Skin of body (tissue), 3 donors: ENCODE measurements at places on chromosomes 5 and 9. TPM values are rescaled to one million over a fixed set of nuclear protein-coding genes. Genes with fewer than 3 reads are reported as not detected.

DNA sequence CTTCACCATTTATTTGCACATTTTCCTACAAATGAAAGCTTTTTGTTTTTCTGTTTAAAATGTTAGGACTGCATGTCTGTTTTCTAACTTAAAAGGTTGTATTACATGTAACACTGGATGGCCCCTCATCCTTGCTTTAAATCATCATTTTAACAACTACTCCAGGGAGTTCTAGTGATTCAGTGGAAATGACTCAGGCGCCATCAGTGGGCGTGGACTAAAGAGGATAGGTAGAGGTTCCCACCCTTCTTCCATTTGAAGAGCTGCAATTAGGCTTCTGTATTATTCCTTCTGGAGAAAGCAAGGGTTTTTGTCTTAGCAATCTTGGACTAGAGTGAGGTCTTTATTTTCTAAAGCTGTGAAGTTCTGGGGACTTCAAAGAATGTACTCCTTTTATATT lies 213.7 kb downstream of the TMEM38B start:
- DNase-seq, result no peak

- no peak for DNase-seq
Observed at GRCh38 chr5:2013301-2014057, 130.8 kb upstream of the IRX4 start.

CSF1R gene
- total RNA-seq, result 21.2 TPM

DNA sequence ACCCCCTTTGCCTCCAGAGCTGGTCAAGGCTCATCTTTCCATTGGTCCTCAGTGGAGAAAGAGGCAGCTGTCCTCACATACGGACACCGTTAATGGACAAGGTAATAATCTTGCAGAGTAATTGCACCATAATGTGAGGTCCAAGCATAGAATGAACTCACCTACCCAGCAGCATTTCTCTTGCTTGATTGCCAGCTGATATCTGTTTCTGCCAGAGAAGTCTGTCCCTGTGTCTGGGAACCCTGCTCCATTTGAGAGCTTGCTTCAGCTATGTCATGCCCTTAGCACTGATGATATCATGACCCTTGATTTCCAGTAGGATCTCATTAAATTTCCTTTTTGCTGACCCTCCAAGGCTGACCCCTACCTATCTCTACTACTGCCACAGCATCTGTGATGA lies 154.6 kb downstream of the PIK3R1 start:
- no peak for DNase-seq

ABLIM3 gene
- total RNA-seq, result 7.9 TPM

GRCh38 chr9:489198-490197 lies 274.8 kb downstream of the DOCK8 start:
- no peak for DNase-seq

NR2F1 gene
- total RNA-seq, result 4.8 TPM

CDC42SE2 gene
- total RNA-seq, result 29.9 TPM

OGN gene
- 281 TPM for total RNA-seq

DNA sequence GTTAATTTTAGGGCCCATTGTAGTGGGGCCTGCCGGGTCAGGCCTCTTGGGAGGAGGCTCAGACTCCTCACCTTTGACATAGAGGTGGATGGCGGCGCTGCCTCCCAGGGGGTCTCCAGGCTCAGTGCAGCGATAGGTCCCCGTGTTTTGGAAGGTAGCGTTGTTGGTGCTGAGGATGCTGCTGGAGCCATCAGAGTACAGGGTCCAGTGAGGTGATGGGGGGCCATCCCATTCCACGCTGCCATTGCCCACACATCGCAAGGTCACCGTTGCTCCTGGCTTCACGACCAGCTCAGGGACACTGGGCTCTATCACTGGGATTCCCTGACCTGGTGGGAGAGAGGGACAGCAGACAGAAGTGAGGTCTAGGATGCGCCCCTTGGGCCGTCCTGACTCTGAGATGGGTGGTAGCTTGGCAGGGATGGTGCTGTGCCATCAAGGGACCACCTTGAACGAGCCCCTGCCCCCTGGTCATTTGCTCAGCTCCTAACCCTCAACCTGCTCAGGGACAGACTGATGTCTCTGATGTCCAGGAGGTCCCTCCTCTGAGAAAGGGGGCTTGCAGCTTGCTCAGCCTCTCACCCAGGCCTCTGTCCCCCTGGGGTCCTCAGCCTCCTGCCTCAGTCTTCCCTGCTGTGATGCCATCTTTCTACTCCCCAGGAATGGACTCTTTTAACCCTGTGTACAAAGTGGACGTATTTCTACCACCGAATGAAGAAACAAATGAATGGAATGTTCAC lies 5.5 kb downstream of the CSF1R start:
- DNase-seq, result no peak

PCDHGB4 gene
- 6.1 TPM for total RNA-seq

GRCh38 chr5:154084062-154084639 lies 45.4 kb downstream of the MFAP3 start:
- no peak for DNase-seq

ORM1 gene
- total RNA-seq, result 4.8 TPM

DNA sequence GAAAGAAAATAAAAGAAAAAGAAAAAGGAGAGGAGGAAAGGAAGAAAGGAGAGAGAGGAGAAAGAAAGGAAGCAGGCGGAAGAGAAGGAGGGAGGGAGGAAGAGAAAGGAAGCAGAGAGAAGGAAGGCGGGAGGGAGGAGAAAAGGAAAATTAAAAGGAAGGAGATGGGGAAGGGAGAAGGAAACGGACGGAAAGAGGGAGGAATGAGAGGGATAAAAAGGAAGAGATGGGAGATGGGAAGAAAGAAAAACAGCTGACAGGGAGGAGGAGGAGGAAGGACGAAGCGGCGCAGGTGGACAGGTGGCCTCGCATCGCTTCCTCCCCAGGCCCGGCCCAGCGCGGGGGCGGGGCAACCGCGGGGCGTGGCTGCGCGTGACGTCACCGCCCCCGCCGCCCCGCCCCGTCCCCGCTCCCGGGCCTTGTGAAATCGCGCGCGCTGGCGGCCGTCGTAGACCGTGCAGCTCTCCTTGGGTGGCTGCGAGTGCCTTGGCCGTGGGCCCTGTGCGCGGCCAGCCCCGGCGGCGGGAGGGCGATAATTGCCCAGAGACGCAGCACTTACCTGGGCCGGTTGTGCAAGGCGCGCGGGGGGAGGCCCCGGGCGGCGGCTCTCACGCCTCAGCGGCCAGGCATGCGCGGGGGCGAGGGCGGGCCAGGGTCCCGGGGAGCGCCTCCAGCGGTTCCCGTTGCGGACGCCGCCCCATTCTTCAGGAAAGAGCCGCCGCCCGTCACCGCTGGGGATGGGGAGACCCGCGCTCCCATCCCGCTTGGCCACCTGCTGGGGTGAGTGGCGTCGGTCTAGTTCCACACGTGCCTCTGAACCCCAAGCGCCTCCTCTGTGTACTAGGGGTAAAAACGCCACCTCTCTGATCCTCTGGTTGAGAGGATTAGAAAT lies 49.6 kb upstream of the FOXE1 start:
- DNase-seq, result no peak

PKD2L2 gene
- 0.10 TPM for total RNA-seq

DNA sequence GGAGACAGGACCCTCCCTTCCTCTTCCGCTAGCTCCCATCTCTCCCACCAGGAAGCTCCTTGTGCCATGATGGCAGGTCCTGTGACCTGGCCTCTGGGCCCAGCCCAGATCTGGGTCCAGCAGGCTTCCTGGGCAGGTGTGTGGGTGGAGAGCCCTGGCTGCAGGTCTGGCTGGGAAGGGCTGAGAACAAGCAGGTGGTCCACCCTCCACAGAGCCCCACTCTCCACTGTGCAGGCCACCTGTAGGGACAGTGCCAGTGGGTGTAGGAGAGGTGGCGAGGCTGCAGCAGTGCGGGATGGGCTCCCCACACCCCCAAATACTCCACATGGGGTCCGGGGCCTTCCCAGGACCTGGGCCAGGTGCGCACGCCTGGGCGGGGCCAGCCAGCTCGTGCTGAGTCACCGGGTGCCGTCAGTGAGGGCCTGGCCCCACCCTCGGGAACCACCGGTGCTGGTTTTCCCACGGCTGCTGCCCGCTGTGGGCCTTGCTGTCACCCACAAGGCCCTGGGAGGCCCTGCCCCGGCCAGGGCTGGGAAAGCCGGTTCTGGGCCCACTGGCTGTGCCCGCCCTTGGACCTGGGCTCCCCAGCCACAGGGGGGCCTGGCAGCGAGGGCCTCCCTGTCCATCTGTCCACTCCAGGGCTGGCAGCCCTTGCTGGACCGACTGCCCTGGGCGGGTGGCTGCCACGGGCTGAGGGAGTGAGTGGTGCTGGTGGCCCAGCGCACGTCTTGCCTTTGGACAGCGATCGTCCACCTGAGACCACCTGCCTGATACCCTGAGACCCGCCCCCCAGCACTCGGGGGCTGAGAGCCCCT lies 9.3 kb upstream of the NRARP start:
- no peak for DNase-seq

FOXD4L4 gene
- 0.20 TPM for total RNA-seq

GRCh38 chr5:15021266-15022046 lies 149.9 kb upstream of the ANKH start:
- peak; percentile 54 for DNase-seq

DNA sequence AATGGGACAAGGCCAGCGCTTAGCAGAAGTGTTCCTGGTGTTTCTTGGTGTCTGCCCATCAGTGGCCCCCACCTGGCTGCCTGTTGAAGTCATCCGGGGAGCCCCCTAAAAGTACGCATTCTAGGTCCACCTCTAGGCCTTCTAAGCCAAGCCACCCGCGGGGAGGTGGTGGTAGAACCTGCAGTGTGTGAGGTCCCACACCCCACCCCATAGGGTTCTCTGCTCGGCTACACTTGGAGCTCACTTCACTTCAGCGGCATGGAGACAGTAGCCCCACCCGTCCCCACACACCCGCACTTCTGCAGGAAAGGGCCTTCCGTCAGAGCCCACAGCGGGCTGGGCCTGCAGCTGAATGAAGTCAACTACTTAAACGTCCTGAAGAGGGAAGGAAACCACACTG lies 29.6 kb upstream of the FCN2 start:
- no peak for DNase-seq

DNA sequence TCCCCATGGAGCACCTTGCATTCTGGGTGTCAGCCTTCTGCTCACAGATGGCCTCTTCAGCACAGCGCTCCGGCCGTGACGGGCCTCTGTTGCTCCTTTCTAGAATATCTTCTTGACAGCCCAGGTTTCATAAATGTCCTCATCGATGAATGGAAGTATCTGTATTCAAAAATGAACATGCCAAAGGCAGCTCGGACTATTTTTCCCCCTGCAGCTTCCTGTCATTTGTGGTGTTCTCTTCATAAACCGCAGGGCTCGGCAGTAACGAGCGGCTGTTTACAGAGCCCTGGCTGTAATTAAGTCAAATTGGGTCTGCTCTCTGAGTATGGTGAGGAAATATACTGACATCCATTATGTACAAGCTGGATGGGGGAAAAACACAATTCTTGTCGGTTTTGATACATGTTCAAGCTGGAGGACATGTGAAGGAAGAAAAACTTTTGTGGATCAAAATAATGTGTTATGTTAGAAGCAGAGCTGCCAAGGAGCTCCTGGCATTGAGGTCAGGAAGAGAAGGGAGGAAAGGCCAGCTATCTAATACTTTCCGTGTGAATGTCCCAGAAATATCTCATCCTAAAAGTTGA lies 154.1 kb upstream of the CD180 start:
- peak; percentile 64 for DNase-seq

- no peak for DNase-seq
Observed at GRCh38 chr5:59833448-59833847, 60.1 kb downstream of the PDE4D start.

TSLP gene
- 0.59 TPM for total RNA-seq

SERF1A gene
- 5.6 TPM for total RNA-seq

- no peak for DNase-seq
Observed at GRCh38 chr5:33381243-33381642, 59.5 kb upstream of the TARS1 start.

IFNA2 gene
- total RNA-seq, result not detected

DNA sequence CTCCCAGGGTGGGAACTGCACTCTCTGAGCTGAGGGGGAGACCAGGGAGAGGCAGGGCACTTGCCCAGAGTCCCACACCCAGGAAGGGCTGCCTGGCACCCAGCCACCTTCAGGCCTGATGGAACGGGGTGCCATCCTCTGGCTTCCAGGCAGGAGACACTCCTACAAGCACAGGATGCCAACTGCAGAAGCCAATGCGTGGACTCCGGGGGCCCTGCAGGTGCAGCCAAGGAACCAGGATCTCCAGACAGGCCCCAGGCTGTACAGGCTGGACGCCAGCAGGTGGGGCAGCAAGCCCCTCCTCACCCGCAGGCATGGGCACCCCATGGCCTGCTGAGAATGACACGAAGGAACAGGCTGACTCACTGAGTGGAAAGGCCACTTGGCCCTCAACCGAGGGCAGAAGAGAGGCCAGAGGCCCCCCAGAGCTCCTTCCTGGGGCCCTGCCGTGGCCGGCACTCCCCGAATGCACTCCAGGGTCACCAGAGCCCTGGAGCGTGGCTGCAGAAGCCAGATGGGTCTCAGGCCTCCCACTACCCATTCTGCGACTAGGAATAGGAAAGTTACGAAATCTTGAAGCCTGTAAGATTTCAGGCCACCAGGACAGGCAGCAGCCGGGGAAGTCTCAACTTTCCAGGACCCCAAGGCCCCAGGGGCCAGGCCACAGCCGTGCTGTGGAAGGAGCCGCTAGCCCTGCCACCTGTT lies 15.7 kb downstream of the NACC2 start:
- DNase-seq, result no peak

ENTREP1 gene
- total RNA-seq, result 6.7 TPM

GRCh38 chr9:137321726-137322361 lies 19.8 kb upstream of the NRARP start:
- DNase-seq, result no peak

DNA sequence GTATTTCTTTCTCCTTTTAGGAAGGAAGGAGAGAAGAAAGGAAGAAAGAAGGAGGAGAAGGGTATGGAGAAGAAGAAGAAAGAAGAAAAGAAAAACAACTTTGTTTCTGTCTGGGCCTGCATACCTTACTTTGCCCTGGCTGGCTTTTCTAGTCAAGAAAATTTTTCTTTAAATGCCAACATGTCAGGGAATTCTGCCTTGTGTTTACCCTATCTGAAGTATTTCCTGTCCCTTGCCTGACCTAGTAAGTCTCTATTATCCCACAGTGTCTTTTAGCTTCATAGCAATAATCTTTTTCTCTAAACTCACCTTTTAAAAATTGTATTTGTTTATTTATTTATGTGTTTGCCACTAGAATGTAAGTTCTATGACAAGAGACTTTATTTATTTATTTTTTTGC lies 1864.1 kb downstream of the EFNA5 start:
- no peak for DNase-seq

DNA sequence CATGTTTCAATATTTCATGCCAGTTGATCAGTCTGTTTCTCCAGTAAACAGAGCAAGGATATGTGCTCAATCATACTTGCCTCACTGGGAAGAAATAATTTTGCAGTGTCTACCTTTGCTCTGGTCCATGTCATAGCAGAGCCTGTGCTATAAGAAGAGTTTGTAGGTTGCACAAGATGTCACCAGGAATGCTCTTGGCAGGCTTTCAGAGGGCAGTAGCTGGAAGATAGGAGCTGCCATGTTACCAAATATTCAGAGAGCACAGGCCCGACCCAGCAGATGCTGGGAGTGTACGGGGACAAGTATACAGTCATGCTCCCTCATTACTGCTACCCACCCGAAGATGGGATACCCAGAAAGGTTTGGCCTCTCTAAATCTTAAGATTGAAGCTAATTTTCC lies 102.7 kb downstream of the UGCG start:
- DNase-seq, result no peak

MAP1B gene
- total RNA-seq, result 44.1 TPM
